Central memory CD4-positive, alpha-beta T cell (primary cell): ENCODE measurements at places on chromosomes 5 and 9.

GRCh38 chr5:64269164-64269563 is 103.5 kb downstream of the RNF180 start:
- no peak for DNase-seq

- DNase-seq: no peak
Measured at GRCh38 chr9:21016701-21017491, 14.5 kb downstream of the HACD4 start.

GRCh38 chr5:134406390-134406789 is 5.3 kb downstream of the CDKN2AIPNL start:
- no peak for DNase-seq

DNA sequence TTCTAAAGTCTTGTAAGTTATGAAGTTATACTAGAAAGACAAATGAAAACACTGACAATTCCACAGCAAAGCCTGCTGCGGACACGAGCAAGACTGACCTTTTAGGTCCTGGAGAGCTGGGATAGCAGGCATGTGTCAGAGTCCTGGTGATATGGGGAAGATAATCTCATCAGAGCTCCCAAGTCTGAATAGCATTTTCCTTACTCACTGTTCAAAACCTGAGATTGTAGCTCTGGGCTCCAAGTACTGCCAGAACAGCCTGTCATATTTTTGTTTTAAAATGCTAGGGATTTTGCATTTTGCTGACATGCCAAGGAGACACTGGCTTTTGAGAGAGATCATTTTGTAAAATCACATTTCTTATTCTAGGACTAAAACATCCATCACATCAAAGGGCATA is 90.1 kb downstream of the DRD1 start:
- no peak for DNase-seq

DNA sequence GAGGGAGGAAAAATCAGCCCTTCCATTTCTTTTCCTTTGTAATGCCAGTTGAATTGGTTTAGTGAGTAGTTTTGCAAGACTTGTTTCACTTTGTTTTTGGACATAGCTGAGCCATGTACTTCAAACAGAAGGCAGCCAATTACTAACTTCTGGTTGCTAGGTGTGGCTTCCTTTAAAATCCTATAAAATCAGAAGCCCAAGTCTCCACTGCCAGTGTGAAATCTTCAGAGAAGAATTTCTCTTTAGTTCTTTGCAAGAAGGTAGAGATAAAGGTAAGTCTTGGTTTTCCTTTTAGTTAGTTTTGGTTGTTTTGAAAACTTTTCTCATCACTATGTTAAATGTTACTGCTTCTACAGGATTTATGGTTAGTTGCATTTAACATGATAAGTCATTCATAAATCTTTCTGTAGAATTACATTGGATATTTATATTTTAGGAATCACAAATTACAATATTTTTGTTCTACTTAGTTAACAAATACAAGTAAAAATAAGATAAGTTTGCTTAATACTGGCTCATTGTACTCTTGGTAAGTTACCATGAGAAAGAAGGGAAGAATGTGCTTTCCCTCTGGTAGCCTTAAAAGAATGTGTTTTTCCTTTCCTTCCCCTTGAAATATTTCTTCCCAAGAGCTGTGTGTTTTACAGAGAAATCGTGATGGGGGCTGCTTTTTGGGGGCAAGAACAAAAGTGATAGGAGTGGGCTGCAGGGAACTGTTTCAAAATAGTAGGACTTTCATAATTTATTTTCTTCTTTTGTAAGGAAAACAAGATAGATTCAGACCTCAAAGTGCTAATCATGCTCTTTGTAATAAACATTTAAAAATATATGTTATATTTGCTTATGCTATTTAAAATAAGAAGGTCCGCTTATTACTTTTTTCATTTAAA is at the start of gene ANXA1:
TSS of gene ANXA1 (plus strand) at position 213 of the 890 bp plus-strand sequence. CDS start 6,671 bp downstream, outside the sequence.
- DNase-seq: peak; percentile 82

DNA sequence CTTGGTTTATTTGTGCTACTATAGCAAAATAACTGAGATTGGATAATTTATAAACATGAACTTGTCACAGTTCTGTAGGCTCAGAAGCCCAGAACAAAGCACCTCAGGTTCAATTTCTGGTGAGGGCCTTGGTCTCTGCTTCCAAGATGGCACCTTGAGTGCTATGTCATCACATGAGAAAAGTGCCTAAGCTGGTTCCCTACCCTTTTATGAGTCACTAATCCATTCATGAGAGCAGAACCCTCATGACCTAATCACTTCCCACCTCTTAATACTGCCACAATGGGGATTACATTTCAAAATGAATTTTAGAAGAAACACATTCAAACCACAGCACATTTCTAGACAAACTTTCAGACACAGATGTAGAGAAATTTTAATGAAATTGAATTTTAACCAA is 98.2 kb upstream of the PRSS3 start:
- no peak for DNase-seq

DNA sequence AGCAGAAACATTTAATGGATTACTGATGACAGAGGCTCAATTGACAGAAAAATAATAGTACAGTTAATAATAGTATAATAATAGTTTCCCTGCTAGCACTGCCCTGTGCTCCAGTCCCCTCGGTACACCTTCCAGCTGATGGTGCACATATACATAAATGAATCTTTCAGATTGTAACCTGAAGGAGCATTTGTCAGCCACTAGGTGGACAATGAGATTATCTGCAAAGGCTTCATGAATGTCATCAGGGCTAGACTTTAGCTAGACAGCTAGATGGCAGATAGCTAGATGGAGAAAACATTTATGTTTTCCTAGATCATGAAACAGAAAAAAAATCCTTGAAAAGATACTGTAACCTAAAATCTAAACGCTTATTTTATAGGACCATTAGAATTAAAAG is 304.4 kb upstream of the SMC2 start:
- no peak for DNase-seq

GRCh38 chr5:157596487-157596886 is 20.9 kb upstream of the ADAM19 start:
- DNase-seq: no peak

DNA sequence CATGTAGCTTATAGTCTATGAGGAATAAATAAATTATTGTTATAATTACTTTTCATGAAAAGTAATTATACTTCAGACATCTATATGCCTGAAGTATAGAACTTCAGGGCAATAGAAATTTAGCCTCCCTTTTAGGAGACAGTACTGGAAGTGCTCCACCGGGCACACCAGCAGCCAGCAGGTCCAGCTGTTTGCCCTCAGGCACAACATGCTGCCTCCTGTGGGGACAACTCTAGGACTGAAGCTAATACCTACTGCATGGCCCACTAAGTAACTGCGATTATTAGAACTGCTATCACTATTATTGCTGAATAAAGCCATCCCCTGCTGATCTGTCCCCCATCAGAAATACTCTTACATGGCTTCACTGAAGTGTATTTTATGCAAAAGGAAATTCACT is 329.6 kb downstream of the MED10 start:
- no peak for DNase-seq

GRCh38 chr9:35335164-35335563 is 154.7 kb upstream of the RUSC2 start:
- no peak for DNase-seq
